ENCODE measurements at places on chromosomes 11 and 22. TPM values are rescaled to one million over a fixed set of nuclear protein-coding genes. Genes with fewer than 3 reads are reported as not detected.

Gene C11orf16
- total RNA-seq = not detected

Gene OR52I2
- total RNA-seq = not detected

Gene SWAP70
- total RNA-seq = 10.9 TPM

Gene SIAE
- total RNA-seq = 8.3 TPM

Gene SMTNL1
- 0.11 TPM for total RNA-seq

GRCh38 chr11:82978422-82979099 lies 77.0 kb downstream of the DDIAS start:
- no peak for DNase-seq
- H3K36me3 ChIP-seq = no peaks in the 10 kb centered on the region
- H3K27ac ChIP-seq = no peak overlapping the region
- H3K27me3 ChIP-seq = no peaks in the 10 kb centered on the region

- peak; percentile 30 for DNase-seq
- H3K4me3 ChIP-seq = no peak overlapping the region
- H3K27ac ChIP-seq = no peak overlapping the region
Measured at GRCh38 chr11:69854713-69855112, 35.5 kb upstream of the FGF3 start.

DNA sequence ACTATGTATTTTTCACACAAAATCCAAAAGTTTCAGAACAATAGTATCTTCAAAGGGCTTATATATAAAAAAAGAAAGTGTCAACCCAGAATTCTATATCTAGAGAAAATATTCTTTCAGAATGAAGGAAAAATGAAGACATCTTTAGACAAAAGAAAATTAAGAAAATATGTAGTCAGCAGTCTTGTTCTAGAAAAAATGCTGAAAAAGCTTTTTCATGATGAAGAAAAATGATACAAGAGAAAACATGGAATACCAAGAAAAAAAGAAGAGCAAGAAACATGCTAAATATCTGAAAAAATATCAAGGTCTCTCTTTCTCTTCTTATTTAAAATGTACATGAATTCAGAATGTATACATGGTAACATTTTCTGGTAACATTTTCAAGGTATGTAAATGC lies 816.8 kb upstream of the FAT3 start:
- DNase-seq = no peak
- H3K27ac ChIP-seq = no peak overlapping the region
- peaks cover 19% of the 10 kb centered on the region for H3K4me1 ChIP-seq
- H3K4me3 ChIP-seq = no peak overlapping the region
